ENCODE measurements at places on chromosomes 7 and 10.

DNA sequence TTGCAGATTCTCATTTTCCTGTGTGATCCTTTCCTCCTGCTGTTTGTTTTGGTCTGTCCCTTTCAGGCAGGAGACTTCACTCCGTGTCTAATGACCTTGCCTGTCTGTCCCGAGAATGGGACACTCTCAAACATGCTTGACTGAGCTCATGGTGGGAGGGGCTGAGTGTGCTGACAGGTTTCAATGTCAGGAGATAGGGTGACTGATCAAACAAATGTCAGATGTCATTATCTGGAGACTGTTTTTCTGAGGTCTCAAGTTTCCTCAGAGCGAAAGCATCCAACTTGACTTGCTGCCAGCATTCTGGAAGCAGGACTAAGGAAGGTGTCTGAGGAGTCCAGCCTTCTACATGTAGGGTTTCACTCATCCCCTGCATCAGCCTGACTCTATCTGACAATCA, 228.8 kb upstream of the KIAA1217 start:
- DNase-seq: peak; percentile 5

DNA sequence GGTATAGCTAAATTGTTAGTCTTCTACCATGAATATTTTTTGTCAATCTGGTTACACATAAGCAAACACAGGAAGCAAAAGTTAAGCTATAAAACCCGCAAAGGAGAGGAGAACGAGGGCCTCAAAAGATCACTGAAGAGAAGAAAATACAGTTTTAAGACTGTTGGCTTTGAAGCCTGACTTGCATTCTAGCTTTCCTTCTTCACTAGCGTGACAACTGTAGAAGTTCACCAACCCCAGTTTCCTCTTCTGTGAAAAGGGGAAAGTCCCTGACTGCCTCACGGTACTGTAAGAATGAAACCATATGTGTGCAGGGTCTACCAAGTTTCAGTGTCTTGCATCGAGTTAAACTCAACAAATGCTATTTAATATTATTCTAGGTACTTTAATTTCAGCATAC, 7.5 kb upstream of the LRRN3 start:
- no peak for DNase-seq

GRCh38 chr10:13086056-13086455, 13.9 kb upstream of the OPTN start:
- no peak for DNase-seq

GRCh38 chr7:69906283-69906995, 308.2 kb downstream of the AUTS2 start:
- no peak for DNase-seq

GRCh38 chr7:95993380-95993779, 221.0 kb downstream of the DYNC1I1 start:
- no peak for DNase-seq

GRCh38 chr10:105605918-105606317, 964.8 kb downstream of the SORCS3 start:
- no peak for DNase-seq

DNA sequence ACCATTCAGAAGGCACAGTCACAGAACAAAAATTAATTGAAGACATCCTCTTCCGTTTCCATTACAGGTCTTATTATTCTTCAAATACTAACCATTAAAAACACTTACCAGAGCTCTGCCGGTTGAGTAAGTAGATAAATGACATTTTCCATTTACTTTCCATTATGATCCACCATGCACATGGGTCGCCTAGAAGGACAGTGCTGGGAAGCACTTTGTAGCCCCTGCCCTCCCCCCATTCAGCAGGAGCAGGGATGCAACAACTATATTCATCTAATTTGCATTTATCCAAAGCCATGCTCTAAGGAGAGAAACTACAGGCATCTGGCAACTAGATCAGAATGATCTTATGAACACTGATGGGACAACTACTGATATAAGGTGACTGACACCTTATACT, 76.8 kb upstream of the AFAP1L2 start:
- DNase-seq: no peak

DNA sequence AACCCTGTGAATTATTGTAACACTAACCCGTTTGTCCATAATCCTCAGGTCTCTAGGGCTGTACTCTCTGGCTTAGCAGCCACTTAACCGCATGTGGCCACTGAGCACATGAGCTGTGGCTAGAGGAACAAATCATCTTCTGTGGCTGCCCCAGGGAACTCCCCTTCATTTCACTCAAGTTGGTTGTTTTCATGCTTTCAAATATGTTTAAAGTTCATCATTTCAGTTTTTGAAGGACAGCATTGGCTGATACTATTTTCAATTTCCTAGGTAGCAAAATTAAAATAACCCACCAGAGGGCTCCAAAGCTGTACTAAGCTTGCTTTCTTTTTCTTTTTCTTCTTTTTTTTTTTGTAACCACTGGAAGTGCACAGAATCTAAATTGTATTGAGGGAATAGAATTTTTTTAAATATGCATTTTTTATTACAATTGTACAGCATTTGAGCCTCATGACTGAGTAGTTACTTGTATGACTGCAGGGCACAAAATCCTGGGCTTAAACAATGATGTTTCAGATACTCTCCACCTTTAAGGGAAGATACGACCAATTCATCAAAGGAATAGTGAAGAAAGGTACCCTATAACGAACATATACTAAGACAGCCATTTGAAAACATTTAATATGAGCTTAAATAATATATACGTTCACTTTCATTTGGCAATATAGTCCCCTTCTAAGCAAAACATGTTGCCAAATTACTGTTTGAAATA, 38.6 kb downstream of the MRC1 start:
- DNase-seq: no peak

GRCh38 chr10:5944389-5945189, 32.8 kb downstream of the IL15RA start:
- DNase-seq: no peak

DNA sequence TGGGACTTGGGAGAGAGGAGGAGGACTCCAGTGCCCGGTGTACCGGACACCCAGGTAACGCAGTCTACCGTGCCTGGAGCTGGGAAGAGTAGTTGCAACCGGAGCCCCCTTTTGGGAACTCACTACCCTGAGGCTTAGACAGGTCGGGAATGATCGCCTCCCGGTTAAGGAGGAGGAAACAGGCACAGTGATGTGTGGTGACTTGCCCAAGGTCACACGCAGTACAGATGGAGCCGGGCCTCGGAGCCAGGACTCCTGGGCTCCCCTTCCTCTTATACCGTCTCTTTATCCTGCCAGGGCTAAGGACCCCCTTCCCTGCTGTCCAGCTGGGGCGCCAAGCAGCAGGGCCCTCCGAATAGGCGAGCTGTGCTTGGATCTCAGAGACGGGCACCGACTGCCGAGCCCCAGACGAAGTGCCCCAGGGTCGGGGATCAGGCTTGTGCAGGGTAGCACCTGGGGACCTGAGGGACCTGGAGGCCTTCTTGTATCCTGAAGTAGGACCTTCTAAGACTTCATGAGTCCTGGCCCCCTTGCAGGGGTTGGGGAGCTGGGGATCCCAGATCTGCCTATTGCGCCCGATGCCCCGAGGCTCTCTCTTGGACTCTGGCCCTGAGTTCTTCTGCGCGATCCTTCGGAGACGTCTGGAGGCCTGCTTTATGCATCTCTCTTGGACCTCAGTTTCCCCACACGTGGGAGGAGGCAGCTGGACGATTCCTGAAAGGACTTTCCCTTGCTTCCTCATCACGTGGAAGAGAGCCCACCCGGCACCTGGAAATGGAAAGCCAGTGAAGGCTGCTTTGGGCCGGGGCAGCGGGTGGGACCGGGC, 767 bp upstream of the CYP26A1 start:
- no peak for DNase-seq

DNA sequence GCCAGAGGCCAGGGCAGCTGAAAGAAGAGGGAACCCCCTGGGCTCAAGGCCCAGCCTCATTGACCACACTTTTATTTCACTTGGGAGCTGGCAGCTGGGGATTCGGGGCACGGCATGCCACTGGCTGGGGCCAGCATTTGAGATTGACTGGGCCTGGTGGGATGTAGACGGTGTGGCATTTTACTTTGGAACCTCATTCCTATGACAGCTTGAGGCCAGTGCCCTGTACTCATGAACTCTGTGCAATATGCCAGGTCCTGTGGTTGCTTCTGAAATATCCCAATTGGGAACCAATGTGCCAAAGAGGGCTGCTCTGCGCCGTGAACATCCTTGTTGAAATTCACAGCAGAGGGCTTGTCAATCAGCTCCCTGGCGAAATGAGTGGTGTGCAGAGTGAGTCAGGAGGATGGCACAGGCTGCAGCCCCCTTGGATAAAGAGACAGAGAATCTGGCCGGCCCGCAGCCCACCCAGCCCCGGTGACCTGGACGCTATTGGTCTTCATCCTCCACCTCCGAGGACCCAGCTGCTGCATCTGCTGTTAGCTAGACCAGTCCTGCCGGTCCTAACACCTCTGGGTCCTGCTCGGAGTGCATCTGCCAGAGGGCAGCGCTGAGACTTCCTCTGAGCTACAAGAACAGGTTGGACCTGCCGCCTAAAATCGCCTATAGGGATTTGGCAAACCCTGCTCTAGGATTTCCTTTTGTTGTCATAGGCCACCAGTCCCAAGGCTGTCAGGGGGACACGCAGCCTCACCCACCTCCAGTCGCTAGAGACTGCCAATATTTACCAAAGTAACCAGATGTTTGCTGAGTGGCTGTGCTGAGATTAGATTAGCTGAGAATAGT, 58.0 kb downstream of the PRKAG2 start:
- DNase-seq: no peak

- no peak for DNase-seq
Observed at GRCh38 chr7:115267503-115267902, 345.6 kb downstream of the MDFIC start.

- DNase-seq: no peak
Observed at GRCh38 chr7:140898786-140899536, 25.8 kb downstream of the BRAF start.

DNA sequence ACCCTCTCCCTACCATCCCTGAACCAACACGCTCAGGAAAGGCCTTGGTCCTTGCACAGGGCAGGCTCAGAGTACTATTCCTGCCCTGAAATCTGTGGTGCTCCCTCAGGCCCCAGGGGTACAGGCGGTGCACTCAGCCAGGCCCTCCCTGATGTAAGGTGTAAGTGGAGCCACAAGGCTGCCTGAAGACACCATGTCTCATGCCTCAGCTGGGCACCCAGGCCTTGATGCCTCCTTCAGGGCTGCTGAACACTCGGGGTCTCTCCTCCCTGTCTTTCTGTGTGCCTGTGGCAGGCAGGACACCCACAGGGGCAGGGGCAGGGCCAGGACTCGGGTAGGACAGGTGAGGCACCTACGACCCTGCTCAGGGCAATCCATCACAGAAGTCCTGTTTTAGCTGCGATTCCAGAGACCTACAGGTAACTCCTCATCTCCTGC, 22.9 kb upstream of the ANTXRL start:
- DNase-seq: no peak

DNA sequence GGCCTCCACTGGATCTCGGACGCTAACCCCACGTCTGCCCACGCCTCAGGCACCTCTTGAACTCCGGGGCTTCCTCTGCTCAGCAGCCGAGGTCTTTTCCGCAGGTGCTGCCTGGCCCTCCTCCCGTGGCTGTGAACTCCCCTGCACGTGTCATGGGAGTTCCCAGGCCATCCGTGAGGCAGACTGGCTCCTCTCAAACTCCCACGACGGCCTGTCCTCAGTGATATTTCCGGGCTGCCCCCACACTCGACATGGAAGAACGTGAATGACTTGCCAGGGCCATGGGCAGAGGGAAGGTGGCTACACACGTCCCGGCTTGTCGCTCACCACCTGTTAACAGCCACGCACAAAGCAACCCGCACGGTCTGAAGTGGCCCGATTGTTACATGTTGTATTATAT, 110.9 kb downstream of the ADARB2 start:
- DNase-seq: no peak

DNA sequence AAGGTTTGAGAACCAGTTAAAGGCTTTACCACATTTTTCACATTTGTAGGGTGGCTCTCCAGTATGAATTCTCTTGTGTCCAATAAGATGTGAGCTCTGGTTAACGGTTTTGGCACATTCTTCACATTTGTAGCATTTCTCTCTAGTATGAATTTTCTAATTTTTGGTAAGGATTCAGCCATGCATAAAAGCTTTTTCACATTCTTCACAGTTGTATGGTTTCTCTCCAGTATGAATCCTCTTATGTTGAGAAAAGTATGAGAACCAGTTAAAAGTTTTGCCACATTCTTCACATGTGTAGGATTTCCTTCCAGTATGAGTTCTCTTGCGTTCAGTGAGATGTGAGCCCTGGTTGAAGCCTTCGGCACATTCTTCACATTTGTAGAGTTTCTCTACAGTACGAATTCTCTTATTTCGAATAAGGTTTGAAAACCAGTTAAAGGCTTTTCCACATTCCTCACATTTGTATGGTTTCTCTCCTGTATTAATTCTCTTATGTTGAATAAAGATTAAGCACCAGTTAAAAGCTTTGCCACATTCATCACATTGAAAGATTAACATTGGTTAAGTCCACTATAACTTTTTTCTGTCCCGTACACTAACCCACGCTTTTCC, 33.2 kb upstream of the ZNF479 start:
- no peak for DNase-seq

- DNase-seq: no peak
Observed at GRCh38 chr7:106010331-106010730, 47.3 kb downstream of the CDHR3 start.

- no peak for DNase-seq
Observed at GRCh38 chr7:100369105-100369504, 4.2 kb upstream of the PILRA start.

- no peak for DNase-seq
Observed at GRCh38 chr10:75002351-75002725, 109.1 kb upstream of the SAMD8 start.
